ENCODE measurements at places on chromosomes 2 and 18.

DNA sequence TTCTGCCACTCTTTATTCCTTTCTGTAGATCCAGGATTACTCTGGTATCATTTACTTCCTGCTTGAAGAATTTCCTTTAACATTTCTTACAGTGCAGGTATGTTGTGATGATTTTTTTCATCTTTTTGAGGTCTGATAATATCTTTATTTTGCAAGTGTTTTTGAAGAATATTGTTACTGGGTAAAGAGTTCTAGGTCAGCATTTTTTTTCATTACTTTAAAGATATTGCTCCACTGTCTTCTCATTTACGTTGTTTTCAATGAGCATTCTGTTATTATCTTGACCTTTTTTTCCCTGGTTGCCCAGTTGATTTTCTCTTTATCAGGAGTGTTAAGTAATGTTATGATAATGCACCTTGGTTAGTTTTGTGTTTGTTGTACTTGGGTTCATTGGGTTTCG, 31.7 kb upstream of the TMEM247 start:
- no peak for DNase-seq

- DNase-seq, result no peak
Measured at GRCh38 chr2:21314322-21314835, 190.6 kb downstream of the TDRD15 start.

- DNase-seq, result no peak
Measured at GRCh38 chr2:98436734-98437133, 7.9 kb upstream of the INPP4A start.

DNA sequence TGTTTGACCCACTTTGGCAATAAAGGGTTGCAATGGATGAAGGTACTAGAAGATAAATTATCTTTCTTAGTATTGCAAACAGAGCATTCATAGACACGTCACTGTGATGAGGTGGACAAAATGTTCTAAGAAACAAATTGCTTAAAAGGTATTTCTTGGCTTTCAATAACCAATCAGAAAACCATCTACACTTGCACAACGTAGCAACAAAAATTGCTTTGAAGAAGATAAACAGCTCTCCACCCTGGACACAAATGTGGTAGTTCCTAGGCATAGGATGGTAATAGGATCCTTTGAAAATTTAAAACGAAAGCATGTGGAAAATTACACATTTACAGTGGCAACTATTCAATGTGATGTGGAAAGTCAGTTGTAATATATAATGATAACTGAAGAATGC, 439.9 kb upstream of the ETAA1 start:
- no peak for DNase-seq

GRCh38 chr2:112343827-112344585, 68.6 kb downstream of the ZC3H6 start:
- no peak for DNase-seq

GRCh38 chr18:63292831-63293683, 26.5 kb downstream of the BCL2 start:
- DNase-seq, result peak; percentile 13

DNA sequence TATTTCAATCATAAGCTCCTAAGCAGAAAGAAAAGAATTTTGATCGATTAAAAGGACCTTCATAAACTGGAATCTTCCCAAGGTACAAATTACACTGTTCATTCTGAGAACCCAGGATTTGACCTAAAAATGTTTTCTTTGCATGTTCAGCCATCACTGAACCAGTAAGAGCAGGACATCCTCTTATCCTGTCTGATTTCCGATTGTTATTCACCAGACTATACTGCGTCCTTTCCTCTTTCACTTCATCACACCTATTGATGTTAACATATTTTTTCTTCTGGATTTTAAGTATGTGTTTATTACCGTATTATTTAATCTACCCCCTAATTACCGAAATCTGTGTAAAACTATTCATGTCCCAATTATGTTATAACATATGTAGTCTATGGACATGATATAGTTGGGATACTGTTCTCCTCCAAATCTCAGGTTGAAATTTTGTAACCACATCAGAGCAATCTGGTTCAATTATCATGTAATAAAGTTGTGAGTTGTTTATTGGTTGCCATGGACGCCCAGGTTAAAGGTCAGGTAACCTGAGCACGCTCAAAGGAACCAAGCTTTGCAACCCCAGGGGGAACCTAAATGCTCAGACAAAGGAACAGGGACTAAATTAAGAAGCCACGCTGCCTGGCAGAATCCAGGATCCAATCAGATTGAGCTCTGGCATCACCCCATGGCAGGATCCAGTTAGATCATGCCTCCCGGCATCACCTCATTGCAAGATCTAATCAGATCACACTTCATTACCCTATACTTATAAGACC, 11.6 kb upstream of the TBC1D8 start:
- no peak for DNase-seq

DNA sequence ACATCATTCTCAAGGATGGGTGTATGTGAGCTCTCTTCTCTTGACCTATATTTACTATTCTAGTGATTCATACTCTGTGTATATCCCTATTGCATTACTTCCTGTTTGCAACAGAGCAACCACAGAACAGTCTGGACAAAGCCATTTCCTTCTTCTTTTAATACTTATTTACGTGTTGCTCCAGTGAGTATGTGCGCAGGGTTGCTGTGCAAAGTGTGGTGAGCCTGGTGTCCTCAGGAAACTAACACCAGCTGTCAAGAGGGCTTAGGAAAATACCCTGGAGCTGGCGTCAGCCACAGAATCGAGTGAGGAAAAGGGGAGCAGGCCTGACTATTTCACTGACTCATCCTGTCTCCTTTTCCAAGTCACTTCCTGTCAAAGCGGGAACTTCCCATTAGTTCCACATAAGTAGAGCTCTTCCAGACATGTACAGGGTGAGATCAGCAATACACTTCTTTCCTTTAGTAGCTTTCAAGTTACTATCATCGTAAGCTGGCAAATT, 214.1 kb upstream of the COPS8 start:
- DNase-seq, result no peak

GRCh38 chr2:7660816-7661215, 743.6 kb downstream of the RNF144A start:
- DNase-seq, result no peak

DNA sequence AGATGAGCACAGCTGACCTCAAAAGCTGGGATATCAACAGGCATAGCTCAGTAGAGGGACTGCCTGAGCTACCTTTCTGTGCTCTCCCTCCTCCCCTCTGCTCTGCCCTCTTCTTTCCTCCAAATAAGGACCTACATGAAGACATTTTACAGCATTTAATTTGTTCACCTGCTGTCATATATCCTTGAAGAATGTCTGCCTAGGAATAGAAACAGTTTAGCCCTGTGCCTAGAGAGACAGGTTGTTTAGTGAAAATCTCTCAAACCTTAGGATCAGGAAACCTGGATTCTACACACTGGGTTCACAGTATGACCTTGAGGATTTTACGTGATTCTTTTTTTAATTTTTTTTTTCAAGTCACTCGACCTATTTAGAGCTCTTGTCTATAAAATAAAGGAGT, 213.0 kb upstream of the SETBP1 start:
- DNase-seq, result no peak

GRCh38 chr2:237927986-237928385, 38.8 kb upstream of the UBE2F start:
- DNase-seq, result no peak

GRCh38 chr2:176079285-176079830, 4.4 kb downstream of the EVX2 start:
- DNase-seq, result no peak

DNA sequence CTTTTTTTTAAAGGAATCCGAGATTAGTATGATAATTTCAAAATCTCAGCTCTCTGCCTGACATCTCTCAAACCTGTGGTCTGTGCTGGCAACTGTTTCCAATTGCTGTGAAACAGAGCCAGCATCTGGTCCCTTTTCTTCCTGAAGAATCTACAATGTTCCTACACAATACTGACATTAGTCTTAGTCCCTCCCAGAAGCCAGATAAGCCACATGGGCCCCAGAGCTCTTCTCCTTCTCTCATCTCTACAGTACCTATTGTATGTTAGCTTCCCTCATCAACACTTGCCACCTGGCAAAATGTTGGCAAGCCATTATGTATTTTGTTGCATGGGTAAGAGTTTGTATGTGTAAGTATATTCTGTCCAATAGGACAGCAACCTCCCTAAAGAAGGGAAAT, 62.9 kb upstream of the CDKL4 start:
- DNase-seq, result no peak
